Ascending aorta (tissue), 2 donors: ENCODE measurements at places on chromosomes 6 and 20. TPM values are rescaled to one million over a fixed set of nuclear protein-coding genes. Genes with fewer than 3 reads are reported as not detected.
A peak's percentile ranks its signal among the peaks of the same experiment; 100 is the strongest.

DNA sequence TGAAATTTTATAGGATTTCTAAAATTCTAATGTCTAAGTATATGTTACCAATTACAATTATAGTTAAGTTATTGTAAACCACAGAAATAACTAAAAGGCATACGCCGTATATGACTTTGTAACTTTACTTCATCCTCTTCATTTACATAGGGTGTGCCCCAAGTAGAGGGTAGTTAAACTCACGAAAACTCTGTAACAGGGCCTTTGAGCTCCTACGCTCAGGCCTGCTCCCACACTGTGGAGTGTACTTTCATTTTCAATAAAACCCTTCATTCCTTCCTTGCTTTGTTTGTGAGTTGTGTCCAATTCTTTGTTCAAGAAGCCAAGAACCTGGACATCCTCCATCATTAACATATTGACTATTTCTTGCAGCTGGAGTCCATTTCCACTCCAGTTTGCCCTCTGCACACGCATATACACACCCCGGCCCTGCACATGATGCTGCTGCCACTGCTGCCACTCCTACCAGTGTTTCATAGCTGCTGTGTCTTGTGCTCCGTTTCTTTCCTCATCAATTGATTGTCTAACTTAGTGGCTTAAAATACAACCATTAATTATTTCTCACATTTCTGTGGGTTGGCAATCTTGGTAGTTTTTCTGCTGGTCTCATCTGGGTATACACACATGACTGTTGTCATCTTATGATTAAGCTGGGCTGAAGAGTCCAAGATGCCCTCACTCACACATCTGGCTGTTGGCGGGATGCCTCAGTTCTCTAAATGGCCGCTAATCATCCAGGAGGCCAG is 33.0 kb upstream of the SCP2D1 start:
- DNase-seq: no peak

- DNase-seq: no peak
These were observed 50.0 kb downstream of the GJA10 start for GRCh38 chr6:89944181-89944755.

DNA sequence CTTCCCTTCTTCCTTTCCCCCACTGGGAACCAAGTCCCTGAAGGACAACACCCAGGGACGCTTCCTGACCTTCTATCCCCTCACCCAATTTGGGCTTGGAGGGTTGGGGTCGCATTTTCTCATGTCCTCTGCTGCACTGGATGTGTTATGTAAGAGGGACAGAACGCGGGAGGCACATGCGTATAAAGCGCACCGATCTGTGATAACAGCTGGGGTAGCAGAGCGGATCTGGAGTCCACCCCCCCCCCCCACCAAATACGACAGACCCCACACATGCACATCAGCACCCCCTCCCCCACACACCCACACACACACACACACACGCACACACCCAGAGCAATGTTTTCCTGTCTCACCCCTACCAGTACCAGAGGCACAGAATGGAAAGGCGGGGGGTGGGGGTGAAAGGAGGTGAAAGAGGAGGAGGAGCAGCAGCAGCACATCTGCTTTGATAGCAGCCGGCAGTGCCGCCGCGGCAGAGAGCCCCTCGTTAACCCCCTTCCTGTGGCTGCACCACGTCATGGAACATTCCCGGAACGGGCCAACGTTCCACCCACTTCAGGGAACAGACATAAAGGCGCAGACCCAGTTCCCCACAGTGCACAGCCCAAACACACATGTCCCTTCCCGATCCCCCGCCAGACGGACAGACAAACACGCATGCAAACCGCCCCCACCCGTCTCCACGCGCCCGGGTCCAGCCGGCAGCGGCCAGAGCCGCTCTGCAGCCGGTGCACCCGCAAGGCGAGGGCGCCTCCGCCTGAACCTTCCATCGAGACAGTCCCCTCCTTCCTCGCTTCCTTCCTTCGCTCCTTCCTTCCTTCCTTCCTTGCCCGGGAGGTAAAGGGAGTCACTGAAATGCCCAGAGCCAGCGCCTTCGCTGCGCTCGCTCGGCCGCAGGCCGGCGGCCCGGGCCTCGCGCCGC is 590 bp downstream of the HIVEP2 start:
- DNase-seq: peak; percentile 73

- DNase-seq: no peak
These were observed 40.2 kb downstream of the FOXP4 start for GRCh38 chr6:41586252-41587007.

GRCh38 chr6:167279766-167280446 is 11.2 kb upstream of the UNC93A start:
- no peak for DNase-seq

Gene LY6G5C
- 0.96 TPM for total RNA-seq

GRCh38 chr20:61619751-61620150 is 367.7 kb downstream of the CDH4 start:
- no peak for DNase-seq

Gene LPIN3
- total RNA-seq: 63.0 TPM

Gene PIGT
- 142 TPM for total RNA-seq

Gene HLA-DRB5
- total RNA-seq: 19.9 TPM

GRCh38 chr6:142027074-142027473 is 105.7 kb upstream of the GJE1 start:
- no peak for DNase-seq

Gene BPIFA1
- not detected for total RNA-seq

GRCh38 chr20:40676491-40677269 is 12.4 kb downstream of the MAFB start:
- DNase-seq: no peak

DNA sequence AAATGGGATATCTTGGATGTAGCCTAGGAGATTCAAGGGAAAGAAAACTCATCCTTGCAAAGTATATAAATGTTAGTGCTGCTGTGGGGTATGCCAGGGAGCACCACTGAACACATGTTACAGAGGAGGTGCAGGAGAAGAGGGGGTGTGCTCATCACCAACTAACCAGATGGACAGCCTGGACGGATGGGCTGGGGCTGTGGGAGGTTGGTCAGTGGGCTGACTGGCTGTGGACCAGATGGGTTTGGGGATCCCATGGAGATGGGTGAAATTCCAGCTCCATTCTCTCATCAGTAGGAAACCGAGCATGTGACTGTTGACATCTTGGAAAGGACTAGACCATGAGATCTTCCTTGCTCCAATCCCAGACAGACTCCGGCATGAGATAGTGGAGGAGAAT is 201.0 kb downstream of the LRFN2 start:
- no peak for DNase-seq

DNA sequence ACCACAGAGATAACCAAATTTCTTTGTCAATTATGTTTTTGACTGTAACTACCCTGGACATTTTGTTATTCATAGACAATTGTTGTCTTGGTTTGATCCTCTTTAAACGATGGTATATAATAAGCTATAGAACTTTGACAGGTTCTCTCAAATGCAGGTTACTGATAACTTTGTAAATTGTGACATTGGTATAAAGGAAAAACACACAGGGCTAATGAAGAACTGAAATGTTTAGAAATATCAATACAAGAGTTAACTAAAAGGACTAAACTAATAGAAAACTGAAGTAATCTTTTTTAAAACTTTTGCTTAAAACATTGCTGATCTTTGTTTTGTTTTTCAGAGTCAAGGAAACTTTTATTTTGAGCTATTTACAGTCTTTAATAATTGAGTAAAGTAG is 124.8 kb downstream of the TPBG start:
- DNase-seq: no peak

- DNase-seq: no peak
These were observed 6.3 kb upstream of the LYRM2 start for GRCh38 chr6:89644864-89645263.

DNA sequence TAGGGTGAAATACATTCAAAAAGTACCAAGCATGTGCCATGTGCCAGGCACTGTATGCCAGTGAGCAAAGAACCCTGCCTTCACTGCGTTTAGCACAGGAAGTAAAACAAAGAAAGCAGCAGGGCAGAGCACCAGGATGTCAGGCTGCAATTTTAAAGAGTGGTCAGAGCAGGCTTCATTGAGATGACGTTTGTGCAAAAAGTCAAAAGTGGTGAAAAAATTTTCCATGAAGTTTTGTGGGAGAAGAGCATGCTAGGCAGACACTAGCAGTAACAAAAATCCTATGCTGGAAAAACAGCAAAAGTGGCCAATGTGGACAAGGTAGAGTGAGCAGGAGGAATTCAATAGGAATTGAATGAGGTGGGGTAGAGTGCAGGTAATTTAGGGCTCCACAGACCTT is 31.3 kb downstream of the AKIRIN2 start:
- no peak for DNase-seq

- DNase-seq: no peak
These were observed 231.6 kb downstream of the TFAP2B start for GRCh38 chr6:51049983-51050877.

Gene NKX2-2
- not detected for total RNA-seq

- no peak for DNase-seq
These were observed 162.7 kb downstream of the LY86 start for GRCh38 chr6:6751266-6751596.

Gene FAM184A
- 3.1 TPM for total RNA-seq

Gene POU5F1
- total RNA-seq: not detected

Gene TINAG
- not detected for total RNA-seq
